A549 treated with CORT108297 at 1 μM for 4 hours (cell line): ENCODE measurements at places on chromosomes 11 and 22. TPM values are rescaled to one million over a fixed set of nuclear protein-coding genes. Genes with fewer than 3 reads are reported as not detected.

The ATL3 gene
- 27.3 to 33.2 TPM (median 30.8 TPM) in 5 replicates for total RNA-seq

The OR2AG1 gene
- total RNA-seq, result not detected in 5 replicates

The SPI1 gene
- total RNA-seq, result 0.10 to 0.16 TPM in 2 of 5 replicates, not detected in the others

The DEUP1 gene
- total RNA-seq, result not detected in 5 replicates

The HTR3B gene
- not detected in 5 replicates for total RNA-seq

The CARD16 gene
- total RNA-seq, result 0.23 to 0.37 TPM in 2 of 5 replicates, not detected in the others

The CCDC15 gene
- 0.50 to 0.62 TPM (median 0.54 TPM) in 5 replicates for total RNA-seq

The C22orf42 gene
- not detected in 5 replicates for total RNA-seq

The GPHA2 gene
- total RNA-seq, result not detected in 5 replicates

The ZC3H12C gene
- 5.2 to 10.1 TPM (median 8.3 TPM) in 5 replicates for total RNA-seq

The TUBA8 gene
- total RNA-seq, result 0.35 to 1.0 TPM (median 0.63 TPM) in 5 replicates

The KIF18A gene
- 13.5 to 21.0 TPM (median 15.5 TPM) in 5 replicates for total RNA-seq

The RAB3IL1 gene
- 11.9 to 14.9 TPM (median 14.1 TPM) in 5 replicates for total RNA-seq

The OTOG gene
- not detected in 5 replicates for total RNA-seq

The PLAAT2 gene
- total RNA-seq, result 0.18 to 0.60 TPM (median 0.46 TPM) in 5 replicates

The DNAJB7 gene
- total RNA-seq, result not detected in 5 replicates

The HBD gene
- not detected in 5 replicates for total RNA-seq

The CNGA4 gene
- 0.03 to 0.09 TPM (median 0.06 TPM) in 4 of 5 replicates, not detected in the other for total RNA-seq

The MFRP gene
- not detected in 5 replicates for total RNA-seq

The SYCE3 gene
- total RNA-seq, result 0.23 to 0.34 TPM (median 0.30 TPM) in 3 of 5 replicates, not detected in the others

The MPPED2 gene
- total RNA-seq, result 0.08 TPM in 1 of 5 replicates, not detected in the others

The BET1L gene
- total RNA-seq, result 38.1 to 49.8 TPM (median 48.0 TPM) in 5 replicates

The TMEM86A gene
- 0.21 to 0.62 TPM (median 0.41 TPM) in 5 replicates for total RNA-seq

The TREH gene
- not detected in 5 replicates for total RNA-seq

The ROM1 gene
- 3.3 to 5.0 TPM (median 3.6 TPM) in 5 replicates for total RNA-seq

The OR8D4 gene
- not detected in 5 replicates for total RNA-seq

The P2RX6 gene
- total RNA-seq, result 0.35 to 1.1 TPM (median 0.70 TPM) in 5 replicates

The PLA2G6 gene
- total RNA-seq, result 3.2 to 5.1 TPM (median 4.2 TPM) in 5 replicates

The FDXACB1 gene
- 1.3 to 1.7 TPM (median 1.6 TPM) in 5 replicates for total RNA-seq

The NPAS4 gene
- not detected in 5 replicates for total RNA-seq

The IFTAP gene
- 15.3 to 21.6 TPM (median 17.2 TPM) in 5 replicates for total RNA-seq

The KCNQ1OT1 gene
- total RNA-seq, result 0.03 to 0.06 TPM (median 0.05 TPM) in 5 replicates

The NLRP14 gene
- not detected in 5 replicates for total RNA-seq

The OR10A2 gene
- total RNA-seq, result not detected in 5 replicates

The MUC5AC gene
- total RNA-seq, result 1.9 to 4.1 TPM (median 3.2 TPM) in 5 replicates

The NXPE2 gene
- total RNA-seq, result 0.05 TPM in 1 of 5 replicates, not detected in the others

The PDGFD gene
- 7.0 to 9.0 TPM (median 8.3 TPM) in 5 replicates for total RNA-seq

The IGLL1 gene
- total RNA-seq, result not detected in 5 replicates

The KDM4E gene
- not detected in 5 replicates for total RNA-seq

The ELFN2 gene
- total RNA-seq, result 5.8 to 10.1 TPM (median 9.8 TPM) in 5 replicates

The PRAME gene
- 99.6 to 116 TPM (median 112 TPM) in 5 replicates for total RNA-seq

The IGLL5 gene
- not detected in 5 replicates for total RNA-seq

The OR2AG2 gene
- 0.05 TPM in 2 of 5 replicates, not detected in the others for total RNA-seq

The ENDOD1 gene
- 12.8 to 15.8 TPM (median 14.0 TPM) in 5 replicates for total RNA-seq

The C1QTNF4 gene
- total RNA-seq, result 0.08 to 0.10 TPM (median 0.08 TPM) in 3 of 5 replicates, not detected in the others

The ARHGAP32 gene
- total RNA-seq, result 3.0 to 4.5 TPM (median 3.8 TPM) in 5 replicates

The INSC gene
- not detected in 5 replicates for total RNA-seq

The SLC5A1 gene
- 0.09 to 0.17 TPM (median 0.14 TPM) in 3 of 5 replicates, not detected in the others for total RNA-seq

The CYB561A3 gene
- 34.5 to 50.4 TPM (median 47.0 TPM) in 5 replicates for total RNA-seq

The SF1 gene
- 162 to 230 TPM (median 166 TPM) in 5 replicates for total RNA-seq

The B4GALNT4 gene
- 11.1 to 25.3 TPM (median 20.4 TPM) in 5 replicates for total RNA-seq

The RBX1 gene
- 52.6 to 54.1 TPM (median 53.1 TPM) in 5 replicates for total RNA-seq
